ENCODE measurements at places on chromosomes 11 and 22.
A peak's percentile ranks its signal among the peaks of the same experiment; 100 is the strongest.

DNA sequence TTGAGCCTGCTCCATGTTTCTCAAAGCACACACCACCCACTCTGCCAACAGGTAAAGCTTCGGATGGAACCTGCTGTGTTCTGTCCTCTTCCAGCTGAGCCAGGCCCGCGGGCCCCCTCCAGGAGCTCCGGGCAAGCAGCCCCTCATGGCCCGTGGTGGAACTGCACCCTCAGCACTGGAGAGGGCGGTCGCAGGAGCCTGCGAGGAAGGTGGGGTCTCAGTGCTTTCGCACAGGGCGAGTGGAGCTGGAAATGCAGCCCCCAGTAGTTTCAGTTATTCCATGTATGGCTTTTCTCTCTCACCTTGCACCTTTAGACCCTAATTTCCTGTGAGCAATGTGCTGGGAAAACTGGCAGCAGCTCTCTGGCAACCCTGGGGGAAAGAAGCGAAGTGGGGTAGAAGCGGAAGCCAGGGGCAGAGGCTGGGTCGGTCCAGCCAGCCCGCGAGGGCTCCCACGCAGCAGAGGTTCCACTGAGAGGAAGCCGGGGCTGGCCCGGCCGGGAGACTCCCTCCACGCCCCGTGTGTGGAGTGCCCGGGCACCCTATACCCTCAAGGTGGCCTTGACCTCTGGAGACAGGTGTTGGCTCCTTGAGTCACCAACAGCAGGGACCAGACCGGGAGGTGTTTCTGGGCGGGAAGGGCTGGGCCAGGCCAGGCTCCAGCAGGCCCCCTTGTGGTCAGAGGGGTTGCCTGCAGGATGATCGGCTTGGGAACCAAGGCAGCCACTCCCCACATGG, 119.9 kb upstream of the TMEM45B start:
- peak; percentile 23 for DNase-seq
- H3K4me3 ChIP-seq: peak overlapping the region; percentile 40
- H3K27me3 ChIP-seq: peaks cover 45% of the 10 kb centered on the region

GRCh38 chr11:119417726-119418540, 5.0 kb downstream of the THY1 start:
- H3K4me3 ChIP-seq: no peak overlapping the region
- peaks cover 28% of the 10 kb centered on the region for H3K27me3 ChIP-seq
- DNase-seq: no peak
- no peak overlapping the region for H3K27ac ChIP-seq
- H3K36me3 ChIP-seq: no peaks in the 10 kb centered on the region

DNA sequence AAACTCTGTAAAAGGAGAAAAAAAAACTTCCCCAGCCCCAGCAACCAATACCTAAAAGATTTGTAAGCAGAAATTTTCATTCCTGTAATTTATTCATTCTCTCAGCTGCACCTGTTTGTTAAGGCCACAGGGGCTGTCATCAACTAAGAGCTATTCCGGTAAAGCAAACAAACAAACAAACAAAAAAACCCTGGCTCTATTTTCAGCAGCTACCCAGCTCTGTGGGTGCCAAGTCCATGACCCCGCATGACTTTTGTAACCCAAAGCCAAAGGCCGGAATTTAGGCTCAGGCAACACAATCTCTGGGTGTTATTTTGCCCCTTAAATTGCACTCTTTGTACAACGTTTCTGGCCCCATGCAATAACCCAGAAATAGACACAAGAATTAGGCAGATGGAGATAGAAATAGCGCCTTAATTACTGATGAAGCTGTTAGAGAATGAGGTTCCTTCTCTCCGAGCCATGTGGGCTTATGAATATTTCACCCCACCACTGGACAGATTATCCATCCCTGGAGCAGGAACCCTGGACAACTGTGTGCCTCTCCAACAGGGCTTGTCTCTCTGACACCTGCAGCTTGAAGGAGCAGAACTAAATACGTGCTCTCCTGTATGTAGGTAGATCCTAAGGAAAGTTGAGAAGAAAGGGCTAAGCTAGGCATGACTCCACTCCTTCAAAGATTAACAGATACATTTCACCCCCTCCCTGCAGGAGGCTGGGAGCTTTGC, 29.4 kb downstream of the APOL6 start:
- H3K4me1 ChIP-seq: peaks cover 7% of the 10 kb centered on the region
- no peak overlapping the region for H3K27ac ChIP-seq
- H3K27me3 ChIP-seq: no peaks in the 10 kb centered on the region
- H3K36me3 ChIP-seq: no peaks in the 10 kb centered on the region

DNA sequence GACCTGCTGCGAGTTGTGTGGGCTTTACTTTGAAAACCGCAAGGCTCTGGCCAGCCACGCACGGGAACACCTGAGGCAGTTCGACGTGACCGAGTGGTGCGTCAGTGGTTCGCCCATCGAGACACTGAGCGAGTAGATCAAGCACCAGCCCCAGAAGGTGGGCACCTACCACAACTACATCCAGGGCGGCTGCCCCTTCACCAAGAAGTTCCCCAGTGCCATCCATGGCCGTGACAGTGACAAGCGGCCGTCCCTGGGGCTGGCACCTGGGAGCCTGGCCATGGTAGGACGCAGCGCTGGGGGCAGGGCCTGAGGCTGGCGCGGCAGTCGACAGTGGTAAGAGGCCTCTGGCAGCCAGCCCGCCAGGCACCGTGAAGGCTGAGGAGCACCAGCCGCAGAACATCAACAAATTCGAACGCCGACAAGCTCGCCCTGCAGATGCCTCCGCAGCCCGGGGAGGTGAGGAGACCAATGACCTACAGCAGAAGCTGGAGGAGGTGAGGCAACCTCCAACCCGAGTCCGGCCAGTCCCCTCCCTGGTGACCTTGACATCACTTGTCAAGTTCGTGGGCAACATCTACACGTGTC, 545.2 kb upstream of the CCDC179 start:
- no peaks in the 10 kb centered on the region for H3K27me3 ChIP-seq
- H3K27ac ChIP-seq: no peak overlapping the region
- H3K4me1 ChIP-seq: no peaks in the 10 kb centered on the region
- no peaks in the 10 kb centered on the region for H3K36me3 ChIP-seq
- DNase-seq: no peak

GRCh38 chr11:40384991-40385390, 1074.5 kb downstream of the LRRC4C start:
- no peaks in the 10 kb centered on the region for H3K27me3 ChIP-seq
- H3K4me3 ChIP-seq: no peak overlapping the region
- no peaks in the 10 kb centered on the region for H3K4me1 ChIP-seq
- H3K36me3 ChIP-seq: no peaks in the 10 kb centered on the region
- DNase-seq: no peak

- no peaks in the 10 kb centered on the region for H3K36me3 ChIP-seq
- DNase-seq: no peak
- H3K4me1 ChIP-seq: no peaks in the 10 kb centered on the region
- H3K27ac ChIP-seq: no peak overlapping the region
- H3K27me3 ChIP-seq: peaks cover 7% of the 10 kb centered on the region
Measured at GRCh38 chr11:134792044-134792443, 380.0 kb upstream of the B3GAT1 start.

All from heart left ventricle (tissue), 16 donors.